ENCODE measurements at places on chromosomes 2 and 18.

GRCh38 chr2:192499476-192499875 is 304.7 kb upstream of the TMEFF2 start:
- DNase-seq: no peak

GRCh38 chr2:159855557-159856061 is 57.6 kb upstream of the CD302 start:
- DNase-seq: no peak

DNA sequence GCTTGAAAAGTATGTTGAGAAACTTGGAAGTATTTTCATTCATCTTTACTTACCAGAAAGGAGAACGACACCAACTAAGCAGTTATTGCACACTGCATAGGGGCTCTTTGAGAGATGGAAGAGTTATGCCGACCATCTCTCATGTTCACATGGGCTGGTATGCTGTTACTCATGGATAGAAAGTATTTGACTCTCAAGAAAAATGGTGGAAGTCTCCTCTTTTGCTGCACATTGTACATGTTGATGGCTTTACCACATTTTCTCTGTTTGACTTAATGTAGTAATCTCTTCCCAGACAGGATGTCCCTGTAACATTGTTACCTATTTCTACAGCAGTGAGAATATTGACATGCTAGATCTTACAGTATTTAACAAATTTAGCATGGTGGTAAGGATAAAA is 23.2 kb downstream of the CAB39 start:
- no peak for DNase-seq

DNA sequence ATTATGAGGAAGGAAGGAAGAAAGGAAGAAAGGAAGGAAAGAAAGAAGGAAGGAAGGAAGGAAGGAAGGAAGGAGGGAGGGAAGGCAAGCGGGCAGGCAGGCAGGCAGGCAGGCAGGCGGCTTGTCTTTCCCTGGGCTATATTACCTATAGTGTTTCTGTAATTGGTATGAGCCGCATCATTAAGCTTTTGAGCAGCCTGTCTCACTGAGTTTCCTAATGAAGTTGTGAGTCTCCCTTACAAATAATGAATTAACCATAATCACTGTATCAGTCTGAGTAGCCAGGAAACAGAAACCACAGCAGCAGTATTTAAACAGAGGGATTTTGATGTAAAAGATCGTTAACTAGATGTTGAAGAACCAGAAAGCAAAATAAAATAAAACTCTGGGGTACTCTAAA is 11.8 kb upstream of the SULT1C3 start:
- no peak for DNase-seq

- no peak for DNase-seq
Measured at GRCh38 chr18:42001801-42002200, 46.8 kb downstream of the PIK3C3 start.

DNA sequence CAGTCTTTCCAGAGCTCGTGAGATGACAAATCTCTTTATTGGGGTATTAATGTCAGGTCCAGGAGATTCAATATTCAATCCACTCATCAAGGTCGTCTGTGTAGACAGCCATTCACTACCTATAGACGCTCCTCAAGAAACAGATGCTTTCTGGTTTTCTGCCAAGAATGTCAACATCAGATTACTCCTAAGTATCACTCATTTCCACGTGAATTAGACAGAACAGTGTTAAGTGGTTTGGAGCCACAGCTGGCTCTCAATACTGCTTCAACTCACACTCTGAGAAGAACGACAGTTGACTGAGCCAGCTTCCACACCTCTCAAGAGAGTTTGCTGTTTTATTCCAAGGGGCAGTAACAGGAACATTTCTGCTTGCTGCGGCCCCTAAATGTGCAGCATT is 113.5 kb upstream of the NEDD4L start:
- DNase-seq: no peak

DNA sequence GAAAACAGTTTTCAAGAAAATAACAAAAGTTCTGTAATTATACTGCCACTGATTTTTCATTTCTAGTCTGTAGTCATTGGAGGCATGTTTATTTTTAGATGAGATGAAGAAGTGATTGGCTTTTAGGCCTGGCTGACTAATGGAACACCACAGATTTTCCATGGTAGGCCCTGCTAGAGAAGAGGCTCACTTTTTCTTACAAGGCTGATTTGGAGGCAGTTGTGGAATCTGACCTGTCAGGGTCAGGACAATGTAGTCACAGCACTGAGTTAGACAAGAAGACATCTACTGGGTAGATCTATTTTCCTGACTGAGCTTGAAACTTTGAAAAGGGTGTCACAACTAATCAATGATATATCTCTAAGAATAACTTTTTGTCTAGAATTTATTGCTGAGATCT is 43.9 kb downstream of the KDM3A start:
- no peak for DNase-seq

- DNase-seq: no peak
Measured at GRCh38 chr2:236661762-236662110, 92.1 kb downstream of the ACKR3 start.

DNA sequence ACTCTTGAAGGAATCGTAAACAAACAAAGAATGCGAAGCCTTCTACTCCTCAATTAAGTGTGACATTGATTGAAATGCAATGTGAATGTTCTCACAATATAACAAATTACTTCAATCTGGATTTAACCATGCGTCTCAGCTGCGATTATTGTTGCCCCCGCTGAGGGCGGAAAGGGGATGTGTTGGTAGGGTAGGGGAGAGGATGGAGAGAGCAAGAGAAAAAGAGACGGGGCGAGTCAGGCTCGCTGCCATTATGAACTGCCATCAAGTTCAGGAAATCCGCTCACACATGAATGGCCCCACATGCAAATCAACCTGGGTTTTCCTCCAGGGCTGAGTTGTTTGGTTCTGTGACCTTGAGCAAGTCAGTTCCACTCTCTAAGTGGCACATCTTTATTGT is 129.8 kb downstream of the PXDN start:
- no peak for DNase-seq

DNA sequence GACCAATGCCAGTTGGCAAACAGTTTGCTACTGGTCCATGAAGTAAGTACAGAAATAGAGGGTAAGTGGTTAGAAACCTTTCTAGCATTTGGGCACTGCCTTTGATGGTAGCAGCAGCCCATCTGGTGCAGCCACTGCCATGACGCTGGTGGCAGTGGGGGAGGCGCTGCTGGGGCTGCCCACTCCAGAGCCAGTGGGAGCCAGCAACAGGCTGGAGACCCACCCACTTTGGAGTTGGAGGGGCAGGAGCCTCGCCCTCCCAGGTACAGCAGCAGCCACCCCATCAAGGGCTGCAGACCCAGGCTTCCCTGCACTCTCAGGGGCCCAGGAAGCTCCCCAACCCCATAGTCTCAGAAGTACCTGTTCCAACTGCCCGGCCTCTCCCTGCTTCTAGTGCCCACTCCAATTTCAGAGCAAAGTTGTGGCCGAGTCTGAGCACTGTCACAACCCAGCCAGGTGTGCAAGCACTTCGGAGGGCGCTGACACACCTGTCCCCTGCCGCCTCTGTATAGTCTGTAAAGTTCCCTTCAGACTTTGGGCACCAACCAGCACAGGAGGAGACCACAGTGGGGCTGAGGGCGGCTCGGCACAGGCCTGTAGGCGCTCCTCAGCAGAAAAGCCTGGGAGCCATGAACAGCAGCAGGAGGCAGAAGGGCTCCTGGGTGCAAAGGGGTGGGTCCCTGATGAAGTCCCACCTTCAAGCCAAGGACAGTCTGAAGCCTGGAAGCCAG is 125.6 kb upstream of the CCDC150 start:
- no peak for DNase-seq

GRCh38 chr2:8312861-8313830 is 368.7 kb upstream of the ID2 start:
- no peak for DNase-seq

GRCh38 chr2:33719067-33719466 is 120.0 kb upstream of the FAM98A start:
- no peak for DNase-seq

DNA sequence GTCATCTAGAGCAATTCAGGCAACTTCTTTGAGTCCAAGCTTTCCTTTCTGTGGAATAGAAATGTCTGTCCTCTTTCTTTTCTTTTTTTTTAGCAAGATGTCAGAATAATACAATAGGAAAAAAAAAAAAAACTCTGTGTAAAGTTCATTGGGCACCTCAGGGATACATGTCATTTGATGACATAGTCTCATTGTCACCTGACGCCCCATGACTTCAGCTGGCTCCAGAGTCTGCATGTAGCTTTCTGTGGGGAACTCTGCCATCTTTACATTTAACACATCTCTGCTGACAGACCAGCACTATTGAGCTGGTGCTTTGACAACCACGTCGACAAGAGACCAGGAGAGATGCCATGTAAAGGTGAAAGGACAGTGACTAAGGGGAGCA is 172.5 kb upstream of the KLF7 start:
- DNase-seq: no peak

GRCh38 chr2:8488001-8488738 is 193.7 kb upstream of the ID2 start:
- DNase-seq: peak; percentile 58

DNA sequence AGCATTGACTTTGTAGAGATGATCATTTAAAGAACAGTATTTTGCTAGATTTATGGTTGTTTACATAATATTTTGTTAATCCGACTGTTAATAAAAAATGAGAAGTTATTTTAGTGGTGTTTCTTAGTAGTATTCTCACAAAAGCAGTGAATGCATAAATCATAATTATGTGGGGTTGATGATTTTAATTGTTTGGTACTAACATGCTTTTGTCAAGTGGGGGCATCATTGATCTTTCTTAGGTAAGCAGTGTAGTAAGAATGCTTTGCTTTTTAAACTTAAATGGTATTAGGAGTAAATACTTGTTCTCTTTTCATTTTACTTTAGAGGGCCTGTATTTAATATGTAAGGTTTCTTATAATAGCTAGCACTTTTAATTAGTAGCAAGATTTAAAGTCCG is 109.2 kb upstream of the OTX1 start:
- no peak for DNase-seq

DNA sequence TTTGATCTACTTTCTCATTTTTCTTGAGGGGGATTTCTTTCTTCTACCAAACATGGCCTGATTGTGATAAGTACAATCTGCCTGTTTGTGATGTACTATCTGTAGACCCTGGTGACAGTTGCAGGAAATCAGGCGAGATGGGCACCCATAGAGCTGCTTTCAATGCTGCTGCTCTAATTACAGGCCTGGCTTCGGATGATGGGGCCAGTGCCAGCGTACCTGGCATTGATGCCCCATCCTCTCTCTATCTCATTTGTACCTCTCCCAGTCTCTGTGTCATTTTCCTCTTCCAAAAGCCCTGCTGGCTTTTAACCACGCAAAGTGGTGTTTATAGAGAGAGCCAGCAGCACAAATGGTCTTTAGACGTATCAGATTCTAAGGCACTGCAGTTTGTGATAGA is 69.9 kb downstream of the KCTD18 start:
- DNase-seq: no peak

DNA sequence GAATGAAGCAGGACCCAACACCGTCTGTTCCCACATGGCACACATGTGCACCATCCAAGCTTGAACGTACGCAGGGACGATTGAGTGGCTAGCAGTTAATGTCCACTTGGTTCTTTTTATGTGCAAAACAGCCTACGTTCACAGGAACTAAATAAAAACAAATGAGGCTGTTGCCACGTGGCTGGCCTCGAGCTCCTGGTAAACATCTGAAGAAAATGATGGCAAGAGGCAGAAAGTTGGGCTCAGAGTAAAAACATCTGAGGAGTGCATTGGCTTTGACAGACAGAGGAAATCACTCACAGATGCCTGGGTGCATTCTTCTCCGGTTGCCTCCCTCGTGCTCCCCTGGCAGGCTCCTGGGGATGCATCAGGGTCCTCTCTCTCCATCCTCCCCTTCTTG is 177.9 kb downstream of the NRP2 start:
- no peak for DNase-seq

GRCh38 chr18:7603259-7604000 is 36.3 kb downstream of the PTPRM start:
- DNase-seq: no peak

DNA sequence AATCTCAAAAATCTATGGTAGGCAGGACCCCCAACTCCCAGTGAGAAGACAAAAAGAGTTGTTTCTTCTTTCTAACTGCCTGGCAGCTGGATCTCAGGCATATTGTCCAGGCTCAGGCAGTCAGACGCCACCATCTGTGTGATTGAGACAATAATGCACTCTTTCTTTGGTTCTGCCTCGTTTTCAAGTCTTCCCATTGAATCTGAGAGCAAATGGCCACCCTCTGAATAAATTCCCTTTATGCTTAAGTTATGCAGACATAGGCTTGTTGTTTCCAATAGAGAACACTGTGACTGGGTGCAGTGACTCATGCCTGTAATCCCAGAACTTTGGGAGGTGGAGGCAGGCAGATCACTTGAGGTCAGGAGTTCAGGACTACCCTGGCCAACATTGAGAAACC is 15.3 kb upstream of the CD207 start:
- DNase-seq: no peak

DNA sequence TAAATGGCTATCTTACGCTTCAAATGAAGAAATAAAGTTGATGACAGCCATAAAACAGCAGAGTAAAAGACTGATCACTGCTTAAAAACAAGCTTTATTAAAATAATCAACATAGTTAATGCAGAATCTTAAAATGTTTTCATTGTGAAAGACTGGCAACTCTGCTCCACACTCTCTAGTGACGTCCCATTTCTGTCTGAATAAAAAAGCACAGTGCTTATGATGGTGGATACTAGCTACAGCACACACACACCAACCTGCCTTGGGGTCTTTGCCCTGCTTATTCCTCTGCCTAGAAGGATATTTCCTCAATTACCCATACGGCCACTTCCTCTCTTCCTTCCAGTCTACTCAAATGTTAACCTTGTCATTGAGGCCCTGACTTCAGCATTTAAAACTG is 19.1 kb downstream of the C1D start:
- DNase-seq: no peak

- DNase-seq: no peak
Measured at GRCh38 chr2:172998547-172999272, 76.9 kb upstream of the MAP3K20 start.

GRCh38 chr2:217407362-217407761 is 547.5 kb upstream of the TNP1 start:
- no peak for DNase-seq

GRCh38 chr2:3307236-3307635 is 70.4 kb downstream of the EIPR1 start:
- DNase-seq: no peak

- no peak for DNase-seq
Measured at GRCh38 chr2:217074576-217075255, 214.9 kb upstream of the TNP1 start.

Measured in stimulated activated CD4-positive, alpha-beta T cell treated with anti-CD3 and anti-CD28 coated beads, Interleukin-15, amount 100 ng/mL, for 48 hours (primary cell).